HTR-8/SVneo (cell line): ENCODE measurements at places on chromosomes 11 and 22.

GRCh38 chr11:613369-613968 is 2.3 kb downstream of the IRF7 start:
- DNase-seq = peak; percentile 43

GRCh38 chr11:31844351-31844750 is 33.2 kb upstream of the PAX6 start:
- no peak for DNase-seq

DNA sequence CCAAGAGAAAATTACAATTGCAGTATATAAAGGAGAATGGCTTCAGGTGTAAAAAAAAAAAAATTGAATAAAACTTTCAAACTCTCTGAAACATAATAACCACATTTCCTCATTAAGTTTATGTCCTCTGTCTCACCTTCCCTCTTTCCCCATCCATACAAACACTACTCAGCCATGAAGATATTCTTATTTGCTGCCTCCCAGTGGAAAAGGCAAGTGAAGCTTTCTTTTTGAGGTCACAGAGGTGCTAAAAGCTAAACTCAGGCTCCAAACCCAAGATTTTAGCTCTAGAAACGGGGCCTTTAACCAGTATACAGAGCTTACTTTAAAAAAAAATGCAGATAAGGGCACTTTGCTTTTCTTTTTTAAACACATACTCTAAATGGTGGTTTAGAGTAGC is 1568.5 kb downstream of the FAM181B start:
- no peak for DNase-seq

DNA sequence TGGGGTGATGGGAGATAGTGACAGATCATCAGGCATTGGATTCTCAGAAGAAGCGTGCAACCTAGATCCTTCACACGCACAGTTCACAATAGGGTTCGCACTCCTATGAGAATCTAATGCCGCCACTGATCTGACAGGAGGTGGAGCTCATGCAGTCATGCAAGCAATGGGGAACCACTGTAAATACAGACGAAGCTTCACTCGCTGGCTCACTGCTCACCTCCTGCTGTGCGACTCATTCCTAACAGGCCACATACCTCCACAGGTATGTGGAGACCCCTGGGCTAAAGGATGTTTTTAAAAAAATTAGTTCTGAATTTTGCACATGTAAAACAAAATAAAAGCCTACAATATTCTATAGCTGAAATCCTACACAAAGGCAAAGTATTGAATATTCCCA is 20.5 kb upstream of the TEAD1 start:
- DNase-seq = no peak

GRCh38 chr11:60396799-60397198 is 540 bp downstream of the MS4A14 start:
- DNase-seq = no peak

GRCh38 chr11:72308226-72309073 is 64.5 kb upstream of the PHOX2A start:
- peak; percentile 82 for DNase-seq

GRCh38 chr22:47322854-47323253 is 560.4 kb downstream of the TBC1D22A start:
- DNase-seq = no peak

- no peak for DNase-seq
Observed at GRCh38 chr11:11032066-11032465, 174.2 kb upstream of the ZBED5 start.

- no peak for DNase-seq
Observed at GRCh38 chr11:2748814-2749554, 49.2 kb upstream of the KCNQ1OT1 start.

GRCh38 chr11:73215191-73216134 is 2.6 kb upstream of the P2RY2 start:
- no peak for DNase-seq

- peak; percentile 11 for DNase-seq
Observed at GRCh38 chr22:46297151-46297812, 612 bp downstream of the GTSE1 start.

GRCh38 chr22:50014655-50015401 is 2.3 kb upstream of the IL17REL start:
- DNase-seq = no peak

DNA sequence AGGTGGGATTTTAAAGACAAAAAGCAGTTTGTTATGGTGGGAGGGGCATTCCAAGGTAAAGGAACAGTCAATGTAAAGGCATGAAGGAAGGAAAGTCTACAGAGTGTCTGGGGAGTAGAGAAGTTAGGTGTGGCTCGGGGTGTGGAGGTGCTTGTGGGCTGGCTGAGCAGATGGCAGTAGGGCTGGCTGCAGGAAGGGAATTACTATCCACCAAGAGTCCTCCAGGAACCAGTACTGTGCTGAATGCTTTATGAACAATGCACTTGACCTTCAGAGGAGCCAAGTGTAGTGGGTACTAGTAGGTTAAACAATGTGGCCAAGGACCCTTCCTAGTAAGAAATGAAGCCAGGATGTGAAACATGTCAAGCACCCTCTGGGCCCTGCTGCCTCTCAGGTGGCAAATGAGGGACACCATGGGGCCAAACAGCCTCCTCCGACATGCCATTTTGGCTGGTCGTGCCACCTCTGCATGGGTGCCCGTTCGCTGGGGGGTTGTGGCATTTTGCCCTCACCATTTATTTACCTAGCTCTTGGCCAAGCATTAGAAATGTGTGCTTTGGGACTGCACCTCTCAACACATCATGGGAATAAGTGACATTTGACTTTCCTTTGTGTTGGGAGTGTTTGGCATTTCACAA is 123.6 kb upstream of the TENM4 start:
- no peak for DNase-seq

GRCh38 chr11:6225896-6226295 is 8.5 kb downstream of the FHIP1B start:
- DNase-seq = no peak

DNA sequence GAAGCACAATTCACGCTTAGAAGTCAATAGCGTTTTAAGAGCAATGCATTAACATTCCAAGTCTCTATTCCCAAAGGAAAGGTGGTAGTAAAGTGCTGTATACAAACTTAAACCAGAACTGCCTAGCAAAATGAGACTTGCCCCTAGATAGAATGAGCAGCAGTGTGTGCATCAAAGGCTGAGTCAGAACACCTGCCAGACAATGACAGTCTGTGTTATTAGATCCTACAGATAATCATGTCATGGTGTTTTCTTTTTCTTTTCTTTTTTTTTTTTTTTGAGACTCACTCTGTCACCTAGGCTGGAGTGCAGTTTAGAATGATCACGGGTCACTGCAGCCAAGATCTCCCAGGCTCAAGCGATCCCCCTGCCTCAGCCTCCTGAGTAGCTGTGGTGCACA is 1.6 kb downstream of the RTCB start:
- DNase-seq = no peak

- DNase-seq = no peak
Observed at GRCh38 chr11:13781153-13781552, 112.7 kb downstream of the FAR1 start.

GRCh38 chr11:113177671-113178070 is 136.7 kb upstream of the TTC12 start:
- no peak for DNase-seq

- peak; percentile 30 for DNase-seq
Observed at GRCh38 chr11:115920092-115920461, 415.9 kb upstream of the CADM1 start.

- no peak for DNase-seq
Observed at GRCh38 chr22:28329186-28330073, 350.2 kb downstream of the TTC28 start.

- DNase-seq = no peak
Observed at GRCh38 chr11:33195462-33196173, 34.3 kb upstream of the CSTF3 start.
